ENCODE measurements at places on chromosomes 5 and 9.

GRCh38 chr9:87406543-87407166, 91.0 kb upstream of the DAPK1 start:
- DNase-seq, result no peak

DNA sequence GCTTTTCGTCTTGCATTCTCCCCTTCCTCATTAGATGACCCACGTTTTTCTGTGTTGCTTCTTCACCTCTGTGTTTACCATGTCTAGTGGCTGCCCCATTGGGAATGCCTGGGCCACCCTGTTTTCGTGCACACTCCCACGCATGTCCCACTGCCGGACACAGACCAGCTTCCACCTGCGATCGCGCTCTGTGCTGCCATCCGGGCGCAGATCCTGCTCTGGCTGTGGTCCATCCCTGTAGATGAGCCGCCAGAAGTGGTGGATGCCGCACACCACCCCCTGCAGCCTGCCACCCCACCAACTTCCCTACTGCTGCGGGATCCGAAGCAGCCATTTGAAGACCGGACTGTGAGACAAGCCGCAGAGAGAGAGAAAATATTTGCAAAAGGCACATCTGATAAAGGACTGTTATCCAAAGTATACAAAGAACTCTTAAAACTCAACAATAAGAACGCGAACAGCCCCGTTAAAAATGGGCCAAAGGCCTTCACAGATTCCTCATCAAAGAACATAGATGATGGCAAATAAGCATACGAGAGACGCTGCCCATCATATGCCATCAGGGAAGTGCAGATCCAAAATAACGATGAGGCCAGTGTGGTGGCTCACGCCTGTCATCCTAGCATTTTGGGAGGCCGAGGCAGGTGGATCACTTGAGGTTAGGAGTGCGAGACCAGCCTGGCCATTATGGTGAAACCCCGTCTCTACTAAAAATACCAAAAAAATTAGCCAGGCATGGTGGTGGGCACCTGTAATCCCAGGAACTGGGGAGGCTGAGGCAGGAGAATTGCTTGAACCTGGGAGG, 163.7 kb downstream of the COL23A1 start:
- no peak for DNase-seq

- no peak for DNase-seq
These were observed 111.4 kb downstream of the RAPGEF6 start for GRCh38 chr5:131523500-131524185.

GRCh38 chr9:91904588-91905236, 45.3 kb downstream of the ROR2 start:
- DNase-seq, result no peak

DNA sequence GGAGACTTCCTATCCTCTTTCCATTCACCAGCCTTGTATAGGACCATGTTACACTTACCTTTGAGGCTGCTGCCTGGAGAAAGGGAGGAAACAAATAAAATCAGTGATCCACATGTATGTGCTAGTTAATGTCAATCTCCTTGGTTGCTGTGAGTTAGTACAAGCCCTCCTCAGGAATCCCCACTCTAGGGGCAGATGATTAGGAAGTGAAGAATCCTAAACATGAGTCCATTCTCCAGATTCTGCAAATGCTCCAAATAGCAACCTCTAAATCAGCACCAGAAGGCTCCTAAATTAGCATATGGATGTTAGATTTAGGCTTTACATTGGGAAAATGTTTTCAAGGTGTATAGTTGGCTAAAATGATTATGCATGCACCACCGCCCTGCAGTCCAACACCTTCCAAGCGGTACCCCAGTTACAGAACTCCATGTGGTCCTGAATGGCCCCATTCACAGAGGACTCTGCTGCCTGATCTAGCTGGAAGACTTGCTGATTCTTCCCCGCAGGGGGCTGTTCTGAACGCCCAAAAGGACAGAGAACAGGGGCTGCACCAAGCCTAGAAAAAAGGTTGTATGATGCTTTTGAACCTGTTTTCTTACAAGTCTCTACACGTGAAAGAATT, 123.2 kb downstream of the TLE1 start:
- DNase-seq, result no peak

DNA sequence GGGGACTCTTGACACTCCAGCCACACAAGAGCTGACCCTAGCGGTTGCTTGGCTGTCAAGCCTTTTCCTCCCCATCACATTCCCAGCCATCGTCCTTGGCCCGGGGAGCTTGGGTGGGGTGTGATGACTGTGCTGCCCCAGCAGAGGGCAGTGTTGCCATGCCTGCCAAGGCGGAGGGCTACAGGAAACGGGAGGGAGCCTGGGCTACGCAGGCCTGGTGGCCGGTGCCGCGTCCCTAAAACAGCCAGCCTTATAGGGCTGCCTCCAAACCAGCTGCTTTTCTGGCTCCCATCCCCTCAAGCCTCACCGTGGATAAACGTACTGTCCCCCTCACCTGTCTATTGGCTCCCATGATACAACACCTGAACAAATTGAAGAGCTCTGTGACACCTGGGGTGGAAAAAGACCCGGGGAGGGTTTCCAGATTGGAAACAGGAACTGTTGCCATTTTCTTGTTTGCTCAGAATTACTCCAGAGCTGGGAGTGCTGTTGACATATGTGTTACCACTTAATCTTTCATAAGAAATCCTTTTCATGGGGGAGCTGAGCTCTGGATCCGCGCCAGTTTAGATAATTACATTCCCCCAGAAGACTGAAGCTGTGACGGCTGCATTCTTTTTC, 72.8 kb upstream of the ASTN2 start:
- DNase-seq, result no peak

Data from activated T-helper 1 cell treated with Interleukin-2 at 50 U/mL for 16 hours (primary cell).